Cardiac septum (tissue), 1 donor: ENCODE measurements at places on chromosomes 12 and 14. TPM values are rescaled to one million over a fixed set of nuclear protein-coding genes. Genes with fewer than 3 reads are reported as not detected.

The WNT1 gene
- total RNA-seq: not detected

GRCh38 chr14:105742531-105742848 is 216.1 kb downstream of the TMEM121 start:
- no peak for DNase-seq

GRCh38 chr14:101564819-101565698 is 3.8 kb downstream of the DIO3 start:
- no peak for DNase-seq

DNA sequence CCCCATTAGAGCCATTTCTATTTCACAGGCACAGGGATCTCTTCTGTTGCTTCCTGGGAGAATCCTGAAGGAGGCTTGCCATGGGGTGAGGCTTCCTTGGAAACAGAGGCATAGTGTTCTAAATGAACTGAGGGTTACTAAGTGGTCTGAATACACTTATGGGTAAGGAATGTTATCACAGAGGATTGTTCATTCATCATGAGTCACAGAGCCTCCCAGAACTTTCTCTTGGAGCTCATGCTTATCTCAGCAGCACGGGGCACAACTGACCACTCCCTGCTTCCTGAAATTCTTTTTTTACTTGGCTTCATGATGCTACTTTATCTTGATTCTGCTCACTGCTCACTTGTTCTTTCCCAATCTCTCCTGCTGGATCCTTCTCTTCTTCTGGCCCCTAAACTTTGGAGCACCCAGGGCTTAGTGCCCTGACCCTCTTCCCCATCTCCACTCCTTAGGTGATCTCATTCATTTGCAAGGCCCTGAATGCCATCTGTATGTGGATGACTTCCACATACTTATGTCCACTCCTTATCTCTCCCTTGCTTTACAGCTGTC is 57.9 kb downstream of the ANO6 start:
- DNase-seq: no peak

- no peak for DNase-seq
Observed at GRCh38 chr14:71061458-71061857, 154.2 kb downstream of the PCNX1 start.

- peak; percentile 29 for DNase-seq
Observed at GRCh38 chr12:7061596-7061995, 1.1 kb downstream of the C1S start.

The RHOJ gene
- 14.7 TPM for total RNA-seq

The ACVRL1 gene
- total RNA-seq: 31.1 TPM

DNA sequence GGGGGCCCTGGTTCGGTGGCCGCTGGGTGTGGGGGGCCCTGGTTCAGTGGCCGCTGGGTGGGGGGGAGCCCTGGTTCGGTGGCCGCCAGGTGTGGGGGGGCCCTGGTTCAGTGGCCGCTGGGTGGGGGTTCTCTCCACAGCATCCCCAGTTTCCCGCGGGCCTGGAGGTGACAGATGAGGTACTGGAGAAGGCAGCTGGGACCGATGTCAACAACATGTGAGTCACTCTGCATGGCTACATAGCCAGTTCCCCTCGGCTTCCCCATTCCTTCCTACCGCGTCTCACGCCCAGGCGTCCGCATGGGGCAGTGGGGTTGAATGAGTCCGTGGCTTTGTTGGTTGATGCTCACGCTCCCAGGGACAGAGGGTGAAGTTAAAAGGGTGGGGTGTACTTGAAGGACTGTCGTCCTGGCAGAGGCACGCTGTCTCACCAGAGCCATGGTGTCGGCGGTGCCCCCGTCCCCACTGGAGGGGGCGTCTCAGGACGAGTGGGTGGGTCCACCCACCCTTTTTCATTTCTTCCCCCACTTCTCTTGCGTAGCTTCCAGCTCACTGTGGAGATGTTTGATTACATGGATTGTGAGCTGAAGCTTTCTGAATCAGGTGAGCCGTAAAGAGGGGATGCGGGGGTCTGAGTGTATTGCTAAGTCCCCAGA is 15.6 kb downstream of the HIP1R start:
- no peak for DNase-seq

DNA sequence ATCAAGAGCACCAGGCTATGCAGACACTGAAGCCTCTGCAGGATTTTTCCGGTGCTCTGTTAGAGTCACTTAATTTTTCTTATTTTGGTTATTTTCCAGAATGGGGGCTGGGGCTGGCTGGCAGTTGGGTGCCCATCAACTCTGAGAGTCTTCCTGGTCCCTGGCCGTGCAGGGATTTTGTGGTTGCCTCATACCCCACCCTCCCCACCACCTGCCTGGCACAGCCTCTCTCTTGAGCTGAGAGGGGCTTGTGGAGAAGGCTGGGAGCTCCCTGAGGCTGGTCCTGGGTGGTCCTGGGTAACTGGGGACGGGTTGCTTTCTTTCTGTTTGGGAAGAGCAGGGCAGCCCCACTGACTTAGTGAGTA is 23.3 kb downstream of the LRTM2 start:
- peak; percentile 44 for DNase-seq

- DNase-seq: no peak
Observed at GRCh38 chr14:85909581-85909980, 379.6 kb downstream of the FLRT2 start.

DNA sequence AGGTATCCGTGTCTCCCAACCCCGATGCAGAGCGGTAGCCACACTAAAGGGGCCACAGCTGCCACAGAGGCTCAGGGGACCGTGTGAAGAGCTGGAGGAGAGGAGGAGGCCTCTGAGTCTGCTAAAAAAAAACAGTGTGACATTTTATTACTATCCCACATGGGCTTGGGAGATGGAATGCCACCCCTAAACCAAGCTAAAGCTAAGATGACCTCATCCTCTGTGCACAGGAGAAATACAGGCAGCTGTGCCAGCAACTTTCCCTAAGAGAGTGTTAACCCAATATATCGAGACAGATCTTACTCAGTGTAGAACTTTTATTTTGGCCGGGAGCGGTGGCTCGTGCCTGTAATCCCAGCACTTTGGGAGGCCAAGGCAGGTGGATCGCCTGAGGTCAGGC is 18.0 kb downstream of the BCL2L14 start:
- DNase-seq: no peak

The HOXC13 gene
- not detected for total RNA-seq

GRCh38 chr12:122023339-122024131 is 1.9 kb downstream of the BCL7A start:
- peak; percentile 84 for DNase-seq

GRCh38 chr14:67186789-67187584 is 2.3 kb upstream of the GARIN2 start:
- DNase-seq: no peak

- DNase-seq: no peak
Observed at GRCh38 chr14:97233319-97233985, 436.3 kb downstream of the VRK1 start.
